Heart right ventricle (tissue), 16 donors: ENCODE measurements at places on chromosomes 13 and 19. TPM values are rescaled to one million over a fixed set of nuclear protein-coding genes. Genes with fewer than 3 reads are reported as not detected.

GRCh38 chr13:20714161-20714560 lies 10.7 kb downstream of the IL17D start:
- DNase-seq, result no peak

DNA sequence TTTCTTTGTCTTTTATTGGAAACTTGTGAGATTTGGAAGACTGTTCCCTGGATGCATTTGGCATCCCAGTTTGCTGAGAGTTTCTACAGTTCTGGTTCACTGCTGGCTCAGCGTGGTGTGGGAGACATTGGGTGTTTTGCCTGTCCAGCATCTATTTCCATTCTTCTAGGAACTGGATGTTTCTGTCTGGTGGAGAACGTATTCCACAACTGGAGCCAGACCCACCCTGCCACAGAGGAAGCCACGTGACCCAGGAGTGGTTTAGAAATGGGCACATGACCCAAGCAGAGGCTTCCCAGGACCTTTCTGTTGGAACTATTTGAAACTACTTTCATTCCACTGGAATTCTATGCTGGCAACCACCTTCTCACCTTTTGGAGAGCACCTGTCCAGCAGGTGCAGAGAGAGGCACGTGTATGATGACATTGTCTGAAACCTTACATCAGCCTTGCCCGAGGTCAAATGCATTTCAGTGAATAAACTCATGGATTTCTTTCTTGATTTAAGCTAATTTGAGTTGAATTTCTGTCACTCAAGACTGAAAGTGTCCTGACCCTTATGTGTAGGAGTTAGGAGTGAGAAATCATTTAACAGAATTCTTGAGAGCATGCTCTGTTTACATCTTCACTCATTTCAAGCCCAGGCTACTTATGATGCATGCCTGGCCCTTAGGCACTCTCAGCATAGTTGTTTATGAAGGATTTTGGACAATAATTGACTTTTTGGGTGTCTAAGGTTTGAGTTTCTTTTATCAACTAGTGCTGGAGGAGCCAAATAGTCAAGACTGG lies 121.8 kb downstream of the AKAP11 start:
- DNase-seq, result no peak

DNA sequence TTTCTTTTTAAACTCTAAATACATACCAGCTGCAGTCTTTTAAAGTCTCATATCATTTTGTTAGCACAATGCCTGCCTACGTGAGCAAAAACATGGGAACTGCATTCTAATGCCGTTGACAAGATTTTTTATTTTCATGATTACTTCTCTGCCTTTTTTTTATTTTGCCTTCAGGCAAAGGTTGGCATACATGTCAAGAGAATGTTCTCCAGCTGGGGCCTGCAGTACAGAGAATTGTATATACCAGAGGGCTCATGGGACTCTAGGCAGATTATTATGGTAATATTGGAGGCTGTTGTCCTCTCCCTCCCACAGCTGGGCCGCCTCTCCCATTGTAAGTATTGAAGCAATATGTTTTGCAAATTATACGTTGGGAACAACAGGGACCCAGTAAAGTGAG lies 53.9 kb upstream of the OBI1 start:
- no peak for DNase-seq

DNA sequence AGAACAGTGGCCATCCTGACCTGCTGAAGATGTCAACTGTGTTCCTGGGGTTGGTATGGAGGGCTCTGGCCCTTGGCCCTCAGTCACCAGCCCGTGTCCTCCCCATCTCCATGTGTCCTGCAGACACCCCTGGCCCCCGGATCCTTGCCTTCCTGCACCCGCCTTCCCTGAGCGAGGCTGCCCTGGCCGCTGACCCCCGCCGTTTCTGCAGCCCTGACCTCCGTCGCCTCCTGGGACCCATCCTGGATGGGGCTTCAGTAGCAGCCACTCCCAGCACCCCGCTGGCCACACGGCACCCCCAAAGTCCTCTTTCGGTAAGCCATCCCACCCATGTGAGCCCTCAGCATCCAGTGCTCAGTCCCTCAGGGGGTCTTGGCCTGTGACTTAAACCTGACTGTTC lies 24.8 kb downstream of the HIF3A start:
- no peak for DNase-seq

- no peak for DNase-seq
Measured at GRCh38 chr13:47896546-47896945, 104.5 kb downstream of the SUCLA2 start.

DNA sequence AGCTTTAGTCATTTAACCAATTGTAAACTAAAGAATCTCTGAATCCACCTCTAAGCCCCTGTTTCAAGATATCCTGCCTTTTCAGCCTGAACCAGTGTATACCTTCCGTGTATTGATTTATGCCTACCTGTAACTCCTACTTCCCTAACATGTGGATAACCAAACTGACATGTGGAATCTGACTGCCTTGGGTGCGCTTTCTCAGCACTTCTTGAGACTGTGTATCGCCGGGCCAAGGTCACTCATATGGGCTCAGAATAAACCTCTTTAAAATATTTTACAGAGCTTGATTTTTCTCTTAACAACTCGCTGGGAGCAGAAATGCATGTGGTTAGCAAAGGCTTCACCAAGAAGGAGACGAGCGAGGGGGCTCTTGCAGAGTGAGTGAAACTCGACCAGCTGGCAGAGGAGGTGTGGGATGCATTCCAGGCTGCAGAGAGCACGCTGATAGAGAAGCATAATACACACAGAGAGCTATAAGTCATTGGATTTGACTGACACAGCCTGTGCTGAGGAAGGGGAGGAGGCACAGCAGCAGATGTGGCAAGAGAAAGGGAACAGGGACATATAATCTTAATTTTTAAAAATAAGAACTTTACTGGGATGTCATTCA lies 268.2 kb upstream of the MAB21L1 start:
- no peak for DNase-seq

GRCh38 chr13:106879806-106880205 lies 311.9 kb upstream of the ARGLU1 start:
- no peak for DNase-seq

- no peak for DNase-seq
Measured at GRCh38 chr19:28505134-28505533, 707.8 kb downstream of the UQCRFS1 start.

- DNase-seq, result no peak
Measured at GRCh38 chr13:50511877-50512341, 331.6 kb downstream of the DLEU7 start.

DNA sequence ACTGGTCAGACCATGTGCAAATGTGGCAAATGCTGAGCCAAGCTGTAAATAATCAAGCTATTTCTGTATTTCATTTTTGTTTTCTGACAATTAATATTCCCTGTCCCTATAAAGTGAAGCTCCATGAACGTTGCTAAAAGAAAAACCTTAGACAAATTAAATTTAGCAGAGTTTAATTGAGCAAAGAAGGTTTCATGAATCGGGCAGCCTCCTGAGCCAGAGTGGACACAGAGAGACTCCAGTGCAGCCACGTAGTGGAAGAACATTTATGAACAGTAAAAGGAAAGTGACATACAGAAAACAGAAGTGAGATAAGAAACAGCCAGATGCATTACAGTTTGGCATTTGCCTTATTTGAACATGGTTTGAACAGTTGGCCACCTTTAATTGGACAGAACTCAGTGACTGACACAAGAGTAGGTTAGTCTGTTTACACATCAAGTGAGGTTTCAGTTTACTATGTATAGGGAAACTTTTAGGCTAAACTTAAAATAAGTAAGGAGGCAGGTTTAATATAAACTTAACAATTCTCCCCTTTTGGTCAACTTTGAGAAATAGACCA lies 69.7 kb downstream of the UFM1 start:
- DNase-seq, result no peak

DNA sequence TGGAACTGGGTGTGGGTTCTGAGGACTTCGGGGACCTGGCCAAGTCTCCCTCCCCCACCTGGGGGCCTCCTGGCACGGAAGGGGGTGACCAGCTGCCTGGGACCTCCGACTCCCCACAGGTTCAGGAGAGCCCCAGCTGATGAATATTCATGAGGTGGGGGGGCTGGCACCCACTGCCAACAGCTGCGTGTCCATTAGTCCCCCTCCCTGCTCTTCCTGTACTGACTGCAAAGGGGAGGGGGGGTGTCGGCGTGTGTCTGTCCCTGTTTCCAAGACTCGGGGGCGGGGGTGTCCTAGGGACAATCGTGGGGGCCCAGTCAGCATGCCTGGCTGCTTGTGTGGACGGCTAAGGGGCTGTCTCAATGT lies 10.6 kb upstream of the NFIX start:
- no peak for DNase-seq

DNA sequence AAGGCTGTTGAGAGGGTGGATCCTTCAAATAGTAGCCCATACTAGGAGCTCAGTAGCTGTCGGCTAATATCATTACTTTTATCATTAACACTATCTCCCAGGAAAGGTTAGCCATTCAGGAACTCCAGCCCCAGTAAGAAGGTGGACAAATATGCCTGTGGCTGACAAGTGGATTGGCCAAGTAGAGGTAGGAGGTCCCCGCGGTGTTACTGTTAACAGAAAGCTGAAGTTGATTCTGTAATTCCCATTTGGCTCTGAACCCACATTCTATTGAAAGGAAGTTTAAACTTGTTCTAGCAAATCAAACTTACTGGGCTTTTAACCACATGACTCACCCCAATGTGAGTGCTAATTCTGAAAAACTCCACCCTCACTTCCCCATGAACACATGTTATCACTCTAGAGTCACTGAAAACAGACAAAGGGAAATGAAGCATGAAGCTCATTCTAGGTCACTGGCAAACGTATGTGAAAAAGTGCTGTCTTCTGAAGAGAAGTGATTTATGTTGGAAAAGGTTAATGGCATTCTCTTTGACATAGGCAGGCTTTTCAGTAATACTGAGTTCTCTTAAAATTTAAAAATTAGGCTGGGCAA lies 273.5 kb downstream of the FGF14 start:
- no peak for DNase-seq

DNA sequence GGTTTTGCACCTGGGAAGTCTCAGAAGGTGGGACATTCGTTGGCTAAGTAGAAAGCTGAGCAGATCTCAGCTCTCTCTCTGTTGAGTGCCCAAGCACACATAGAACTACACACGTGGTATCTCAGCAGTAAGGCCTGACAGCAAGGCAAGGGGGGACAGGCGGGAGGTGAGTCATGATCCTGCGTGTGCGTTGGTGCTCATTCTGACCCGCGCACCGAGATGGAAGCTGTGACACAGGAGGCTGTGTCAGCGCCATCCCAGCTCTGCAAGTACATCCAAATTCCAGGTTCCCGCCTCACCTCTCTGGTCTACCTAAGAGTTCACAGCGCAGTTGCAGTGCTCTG lies 135.7 kb downstream of the USP12 start:
- no peak for DNase-seq

DNA sequence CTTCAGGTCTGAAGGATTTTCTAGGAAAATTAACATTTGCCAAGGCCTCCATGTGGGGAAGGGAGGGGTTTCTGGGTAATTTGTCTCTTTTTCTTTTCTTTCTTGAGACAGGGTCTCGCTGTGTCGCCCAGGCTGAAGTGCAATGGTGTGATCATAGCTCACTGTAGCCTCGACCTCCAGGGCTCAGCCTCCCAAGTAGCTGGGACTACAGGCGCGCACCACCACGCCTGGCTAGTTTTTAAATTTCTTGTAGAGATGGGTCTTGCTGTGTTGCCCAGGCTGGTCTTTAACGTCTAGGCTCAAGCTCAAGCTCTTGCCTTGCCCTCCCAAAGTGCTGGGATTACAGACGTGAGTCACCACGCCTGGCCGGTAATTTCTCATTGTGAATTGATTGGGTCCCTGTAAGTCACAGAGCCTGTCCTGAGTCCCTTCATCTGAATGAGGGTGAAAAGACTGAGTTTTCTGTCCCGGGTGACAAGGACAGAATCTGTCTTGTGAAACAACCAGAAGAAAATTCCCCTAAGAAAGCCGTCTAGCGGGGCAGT lies 10.0 kb upstream of the SPC24 start:
- DNase-seq, result no peak

DNA sequence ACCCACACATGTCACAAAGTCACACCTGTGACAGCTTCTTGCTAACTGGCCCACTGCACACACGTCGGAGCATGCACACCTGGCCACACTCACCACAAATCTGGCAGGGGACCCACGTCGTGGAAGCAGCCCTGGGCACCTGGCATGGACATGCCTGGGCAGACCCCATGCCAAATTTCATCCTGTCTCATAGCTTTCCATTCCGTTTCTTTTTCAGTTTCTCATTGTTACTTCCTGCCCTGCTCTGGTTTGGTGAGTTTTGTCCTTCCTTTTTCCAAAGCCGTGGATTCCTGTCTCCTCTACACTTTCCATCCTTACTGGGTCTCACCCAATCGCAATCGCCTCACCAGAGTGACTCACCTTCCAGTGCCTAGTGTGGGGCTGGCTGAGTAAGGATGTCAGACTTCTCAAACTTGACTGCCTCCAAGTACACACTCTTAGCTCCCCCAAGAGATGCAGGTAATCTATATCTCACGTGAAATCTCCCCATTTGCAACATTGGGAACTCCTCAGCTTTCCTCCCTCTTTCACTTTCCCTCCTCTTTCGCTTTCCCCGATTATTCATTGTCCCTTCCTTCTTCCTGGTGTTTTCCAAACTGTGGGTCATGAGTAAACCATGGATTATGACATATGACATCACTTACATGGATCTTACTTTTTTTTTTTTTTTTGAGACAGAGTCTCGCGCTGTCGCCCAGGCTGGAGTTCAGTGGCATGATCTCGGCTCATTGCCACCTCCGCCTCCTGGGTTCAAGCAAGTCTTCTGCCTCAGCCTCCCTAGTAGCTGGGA lies 1.6 kb upstream of the BBC3 start:
- DNase-seq, result no peak

- no peak for DNase-seq
Measured at GRCh38 chr13:73861136-73861535, 273.1 kb downstream of the KLF12 start.

DNA sequence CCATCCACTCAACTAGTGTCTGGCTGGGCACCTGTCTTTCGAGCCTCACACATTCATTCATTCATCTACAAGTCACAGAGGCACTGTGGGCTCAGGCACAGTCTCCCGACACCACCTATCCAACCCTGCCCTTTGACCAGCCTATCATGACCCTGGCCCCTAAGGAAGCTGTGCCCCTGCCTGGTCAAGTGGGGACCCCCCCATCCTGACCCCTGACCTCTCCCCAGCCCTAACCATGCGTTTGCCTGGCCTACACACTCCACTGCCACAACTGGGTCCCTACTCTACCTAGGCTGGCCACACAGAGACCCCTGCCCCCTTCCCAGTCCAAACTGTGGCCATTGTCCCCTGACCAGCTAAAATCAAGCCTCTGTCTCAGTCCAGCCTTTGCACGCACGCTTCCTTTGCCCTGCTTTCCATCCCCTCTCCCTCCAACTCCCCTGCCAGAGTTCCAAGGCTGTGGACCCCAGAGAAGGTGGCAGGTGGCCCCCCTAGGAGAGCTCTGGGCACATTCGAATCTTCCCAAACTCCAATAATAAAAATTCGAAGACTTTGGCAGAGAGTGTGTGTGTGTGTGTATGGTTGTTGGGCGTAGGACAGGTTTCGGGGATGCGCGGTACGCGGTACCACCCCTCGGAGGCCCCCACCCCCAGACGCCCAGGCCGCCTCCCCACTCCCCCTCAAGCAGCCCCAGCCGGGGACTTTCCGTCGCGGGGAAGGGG lies 404 bp upstream of the IL27RA start:
- DNase-seq, result no peak

The EFNB2 gene
- 14.1 TPM for polyA plus RNA-seq

The PET100 gene
- polyA plus RNA-seq, result 1,041 TPM

The DIAPH3 gene
- 0.07 TPM for polyA plus RNA-seq

The SERTM1 gene
- 0.22 TPM for polyA plus RNA-seq

The ZNF320 gene
- polyA plus RNA-seq, result 10.0 TPM

The CLEC17A gene
- polyA plus RNA-seq, result not detected

The CASP14 gene
- polyA plus RNA-seq, result not detected

The TNFRSF19 gene
- 17.8 TPM for polyA plus RNA-seq

The TEX26 gene
- polyA plus RNA-seq, result not detected
